ENCODE measurements at places on chromosomes 7 and 10. TPM values are rescaled to one million over a fixed set of nuclear protein-coding genes. Genes with fewer than 3 reads are reported as not detected.

NEURL1 gene
- 0.66 TPM for total RNA-seq

SPDYE5 gene
- total RNA-seq, result 0.11 TPM

SH2D4B gene
- 0.30 TPM for total RNA-seq

DYNC1I1 gene
- total RNA-seq, result 3.7 TPM

LMBR1 gene
- total RNA-seq, result 34.0 TPM

PDK4 gene
- total RNA-seq, result 6.8 TPM

BLNK gene
- not detected for total RNA-seq

LFNG gene
- total RNA-seq, result 2.8 TPM

TSPAN13 gene
- total RNA-seq, result 24.3 TPM

MMD2 gene
- not detected for total RNA-seq

TCERG1L gene
- total RNA-seq, result not detected

VIPR2 gene
- total RNA-seq, result not detected

CAMK2B gene
- total RNA-seq, result 0.11 TPM

PRSS37 gene
- not detected for total RNA-seq

GPR26 gene
- not detected for total RNA-seq

AASS gene
- total RNA-seq, result 25.0 TPM

A1CF gene
- total RNA-seq, result 0.11 TPM

SAMD9 gene
- 5.9 TPM for total RNA-seq

MOGAT3 gene
- total RNA-seq, result not detected

SMKR1 gene
- 3.6 TPM for total RNA-seq

SUN3 gene
- 1.2 TPM for total RNA-seq

FEZF1 gene
- 0.08 TPM for total RNA-seq

UFSP1 gene
- 12.3 TPM for total RNA-seq

SEC23IP gene
- total RNA-seq, result 51.0 TPM

ATOH7 gene
- 0.23 TPM for total RNA-seq

PAXIP1 gene
- total RNA-seq, result 10.6 TPM

Data from A375 (cell line).